Right renal cortex interstitium (tissue), 3 donors: ENCODE measurements at places on chromosomes 16 and 17.

GRCh38 chr17:21171309-21171922, 42.5 kb downstream of the TMEM11 start:
- no peak for DNase-seq

- peak; percentile 61 for DNase-seq
These were observed 70.5 kb downstream of the RBBP6 start for GRCh38 chr16:24609740-24610415.

DNA sequence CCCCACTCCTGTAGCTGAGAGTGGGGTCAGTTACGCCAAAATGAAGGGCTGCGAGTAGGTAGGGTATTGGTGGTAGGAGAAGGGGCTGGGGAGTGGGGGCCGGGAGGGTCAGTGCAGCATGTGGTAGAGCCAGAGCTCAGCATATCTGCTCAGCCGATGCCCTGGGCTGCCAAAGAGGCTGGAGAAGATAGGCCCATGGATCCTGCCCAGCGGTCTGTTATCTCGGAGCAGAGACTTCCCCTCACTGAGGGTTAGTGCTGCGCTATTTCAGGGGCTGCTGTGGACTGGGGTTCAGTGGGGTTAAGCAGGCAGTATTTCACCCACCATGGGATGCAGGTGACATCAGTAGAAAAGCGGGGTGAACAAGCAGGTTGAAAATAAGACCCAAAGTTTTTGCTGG, 19.7 kb downstream of the RHBDL3 start:
- no peak for DNase-seq

DNA sequence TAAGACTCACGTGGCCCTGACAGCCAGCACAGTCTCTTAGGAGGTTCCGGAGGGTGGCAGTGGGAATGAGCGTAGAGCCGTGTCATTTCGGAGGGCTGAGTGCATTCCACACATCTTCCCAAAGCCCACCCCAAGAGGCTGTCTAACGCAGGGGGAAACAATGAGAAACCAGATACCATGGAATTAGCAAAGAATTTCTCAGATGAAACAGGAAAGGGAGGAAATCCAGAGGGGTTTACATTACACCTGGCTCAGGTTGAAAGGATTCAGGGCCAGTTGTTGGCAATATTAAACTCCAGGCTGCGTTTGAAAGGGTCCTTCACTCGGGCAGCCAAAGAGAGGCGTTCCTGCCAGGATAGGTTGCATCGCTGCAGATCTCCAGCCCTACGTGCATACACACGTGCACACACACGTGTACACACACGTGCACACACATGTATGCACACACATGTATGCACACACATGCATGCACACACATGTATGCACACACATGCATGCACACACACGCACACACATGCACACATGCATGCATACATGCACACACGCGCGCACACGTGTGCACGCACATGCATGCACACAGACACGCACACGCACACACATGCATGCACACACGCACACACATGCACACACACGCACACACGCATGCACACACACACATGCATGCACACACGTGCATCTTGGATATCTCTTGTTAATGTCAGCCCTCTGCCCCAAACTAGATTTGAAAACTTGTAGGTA, 12.2 kb downstream of the CBX4 start:
- no peak for DNase-seq

- DNase-seq = no peak
These were observed 197.6 kb downstream of the LAT start for GRCh38 chr16:29182501-29182900.
